ENCODE measurements at places on chromosomes 5 and 9.

DNA sequence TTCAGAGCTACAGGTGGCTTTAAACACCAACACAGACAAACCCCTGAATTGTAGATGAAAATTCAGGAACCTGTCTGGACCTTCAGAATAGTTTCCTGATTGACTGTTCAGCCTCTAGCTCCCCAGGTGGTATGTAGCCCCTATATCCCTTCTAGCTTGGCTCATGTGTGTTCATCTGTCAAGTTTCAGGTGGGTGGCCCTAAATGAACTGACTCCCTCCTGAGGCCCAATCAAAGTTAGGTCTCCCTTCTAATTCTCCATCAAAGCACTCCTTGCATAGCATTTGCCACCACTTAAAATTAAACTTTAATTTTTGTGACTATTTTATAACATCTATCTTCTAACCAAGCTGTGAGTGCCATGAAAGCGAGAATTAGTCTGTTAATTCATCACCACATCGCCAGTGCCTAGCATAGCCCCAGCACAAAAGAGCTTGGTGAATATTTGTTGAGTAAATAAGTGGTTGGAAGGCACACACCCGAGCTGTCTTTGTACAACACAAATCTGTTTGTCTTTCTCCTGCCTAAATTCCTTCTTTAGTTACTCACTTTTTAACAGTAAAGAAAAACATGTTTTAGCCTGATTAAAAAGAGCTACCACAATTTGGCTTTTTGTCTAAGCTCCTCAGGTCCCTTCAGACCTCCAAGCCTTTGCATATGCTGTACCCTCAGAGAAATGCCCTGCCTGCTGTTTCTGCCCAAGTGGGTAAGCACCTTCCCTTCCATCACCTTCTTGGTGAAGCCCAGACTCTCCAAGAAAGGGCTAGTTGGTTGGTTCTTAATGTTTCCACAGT, 138.1 kb upstream of the HMHB1 start:
- DNase-seq = no peak

GRCh38 chr9:33851301-33851700, 34.3 kb downstream of the UBE2R2 start:
- DNase-seq = no peak

DNA sequence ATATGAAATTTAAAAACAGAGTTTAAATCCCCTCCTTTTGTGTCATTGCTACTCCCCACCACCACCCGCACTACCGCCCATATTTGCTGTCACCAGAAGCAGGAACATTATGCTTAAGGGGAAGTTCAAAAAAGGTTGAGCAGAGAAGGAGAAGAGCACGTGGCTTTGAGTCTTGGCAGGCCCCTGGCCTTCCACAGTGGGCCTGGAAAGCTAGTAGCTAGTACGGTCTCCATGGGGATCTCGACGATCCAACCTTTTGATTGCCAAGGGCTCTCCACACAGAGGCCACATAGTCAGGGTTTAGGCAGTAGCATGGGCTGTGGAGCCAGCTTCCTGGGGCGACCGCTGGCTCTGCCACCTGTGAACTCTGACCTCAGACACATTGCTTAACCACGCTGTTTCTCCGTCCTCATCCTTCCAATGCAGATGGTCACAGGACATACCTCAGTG, 90.1 kb downstream of the GOLPH3 start:
- DNase-seq = no peak

- no peak for DNase-seq
These were observed 61.4 kb downstream of the ARHGEF28 start for GRCh38 chr5:73687357-73687756.

- DNase-seq = no peak
These were observed 34.5 kb upstream of the ZNF366 start for GRCh38 chr5:72541501-72542225.

- no peak for DNase-seq
These were observed 11.1 kb downstream of the ZNF608 start for GRCh38 chr5:124735169-124735858.

DNA sequence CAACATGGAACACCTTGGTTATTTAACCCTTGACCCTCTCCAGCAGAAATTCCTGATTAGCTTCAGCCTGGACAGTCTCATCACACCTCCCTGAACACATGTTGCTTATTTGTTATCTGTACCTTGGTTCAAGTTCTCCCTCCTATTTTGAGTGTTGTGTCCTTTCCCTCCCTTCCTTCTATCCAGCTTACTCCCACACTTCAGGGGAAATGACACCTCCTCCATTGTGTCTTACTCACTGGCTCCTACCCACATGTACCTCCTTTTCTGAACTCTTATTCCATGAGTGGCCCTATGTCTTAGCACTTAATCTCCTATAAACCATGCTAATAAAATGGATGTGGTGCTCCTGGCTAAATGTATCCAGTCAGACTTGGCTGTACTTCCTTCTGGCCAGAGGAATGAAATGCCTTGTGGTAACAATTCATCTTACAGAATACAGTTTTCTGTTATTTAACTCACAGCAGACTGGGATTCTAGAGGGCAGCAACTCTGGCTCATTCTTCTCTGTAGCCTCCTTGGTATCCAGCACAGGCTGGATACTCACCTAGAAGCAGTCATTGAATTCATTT, 11.2 kb downstream of the LIX1 start:
- no peak for DNase-seq

- no peak for DNase-seq
These were observed 12.9 kb downstream of the PLEKHG4B start for GRCh38 chr5:104778-105296.

DNA sequence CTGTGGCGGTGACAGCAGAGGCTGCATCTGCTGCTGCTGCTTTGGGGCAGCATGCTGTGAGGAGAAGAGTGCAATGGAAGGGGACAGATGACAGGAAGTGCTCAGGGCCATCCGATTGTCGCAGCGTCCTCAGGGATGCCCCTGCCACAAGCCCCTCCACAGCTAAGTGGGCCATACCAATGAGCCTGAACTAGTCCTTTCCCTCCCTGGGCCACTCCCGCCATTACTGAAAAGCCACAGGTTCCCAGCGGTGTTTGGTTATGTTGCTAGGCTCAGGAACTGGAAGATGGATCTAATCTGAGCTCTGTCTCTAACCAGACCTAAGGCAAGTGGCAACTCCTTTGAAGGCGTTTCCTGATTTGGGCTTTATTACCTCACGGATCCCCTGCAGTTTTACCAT, 109.2 kb downstream of the GAPVD1 start:
- no peak for DNase-seq

GRCh38 chr5:179866241-179867078, 7.8 kb upstream of the MRNIP start:
- no peak for DNase-seq

DNA sequence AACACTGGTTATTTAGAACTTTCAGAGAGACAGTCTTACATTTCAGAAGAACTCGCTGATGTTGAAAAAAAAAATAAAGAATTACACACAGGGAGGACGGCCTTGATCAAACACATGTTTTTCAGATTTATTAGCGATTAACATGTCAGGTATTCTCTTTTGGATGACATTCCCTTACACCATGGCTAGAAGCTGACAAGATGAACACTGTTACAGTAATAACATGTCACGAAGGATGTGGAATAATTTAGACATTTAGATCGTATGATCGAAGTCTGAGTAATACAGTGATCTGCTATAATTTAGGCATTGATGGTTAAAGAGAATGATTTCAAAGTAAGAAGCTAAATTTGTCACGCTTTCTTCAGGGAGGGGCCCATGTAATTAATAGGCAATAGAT, 24.6 kb upstream of the FBXL7 start:
- no peak for DNase-seq

DNA sequence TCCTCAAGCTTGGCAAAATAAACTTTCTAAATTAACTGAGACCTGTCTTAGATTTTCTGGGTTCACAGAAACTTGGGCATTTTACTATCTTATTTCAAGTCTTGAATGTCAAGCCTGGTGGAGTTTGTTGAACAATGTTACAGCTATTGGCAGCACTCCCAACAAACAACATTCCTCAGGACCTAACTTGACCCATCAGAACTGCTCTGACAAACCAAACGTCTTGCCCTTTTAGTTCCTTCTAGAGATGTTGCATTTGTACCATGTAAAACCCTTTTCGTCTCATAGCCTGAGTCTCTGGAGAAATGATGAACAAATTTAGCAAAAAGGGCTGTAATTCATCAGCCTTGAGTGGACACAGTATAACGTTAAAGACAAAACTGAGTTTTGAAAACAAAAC, 51.1 kb downstream of the GNA14 start:
- no peak for DNase-seq

DNA sequence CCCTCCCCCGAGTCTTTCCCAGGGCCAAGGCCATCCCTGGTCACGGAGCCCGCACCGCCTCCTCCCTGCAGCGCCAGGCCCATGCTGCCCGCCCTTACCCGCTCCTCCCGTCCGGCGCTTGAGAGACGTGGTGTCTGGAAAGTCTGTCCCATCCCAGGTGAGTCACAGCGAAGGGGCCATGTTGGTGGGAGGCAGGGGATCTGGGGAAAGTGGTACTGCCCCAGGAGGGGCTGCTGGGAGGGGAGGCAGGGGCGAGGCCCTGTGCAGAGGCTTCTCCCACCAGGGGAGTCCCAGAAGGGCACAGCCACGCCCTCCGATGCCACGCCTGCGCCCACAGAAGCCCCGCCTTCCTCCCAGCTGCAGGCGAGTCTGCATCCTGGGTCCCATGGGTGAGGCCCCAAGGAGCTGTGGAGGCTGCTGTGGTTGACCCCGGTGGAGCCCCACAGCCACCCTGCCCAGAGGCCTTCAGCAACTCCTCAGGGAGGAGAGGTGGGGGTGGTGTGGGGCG, 107.0 kb upstream of the PPP1R26 start:
- no peak for DNase-seq

- peak; percentile 54 for DNase-seq
These were observed 1.9 kb upstream of the CRB2 start for GRCh38 chr9:123353984-123354591.

GRCh38 chr9:117691367-117691766, 12.8 kb upstream of the TLR4 start:
- DNase-seq = no peak

- DNase-seq = no peak
These were observed 59.7 kb upstream of the ANKRD33B start for GRCh38 chr5:10503997-10504793.

DNA sequence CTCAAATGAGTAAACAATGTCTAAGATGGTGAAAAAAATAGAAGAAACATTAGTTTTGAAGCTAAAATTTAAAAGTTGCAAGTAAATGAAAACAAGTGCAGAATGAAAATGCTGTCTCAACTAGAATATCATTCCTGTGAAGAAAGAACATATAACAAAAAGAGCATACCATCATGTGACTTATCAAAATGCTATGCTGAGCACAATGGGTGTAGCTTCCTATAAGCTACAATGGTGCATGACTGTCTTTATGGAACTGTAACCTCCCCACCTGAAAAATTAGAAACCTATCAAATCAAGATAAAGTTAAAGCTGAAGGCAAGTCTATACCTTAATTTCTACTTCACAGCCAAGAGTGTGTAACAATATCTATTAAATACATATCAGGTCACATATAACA, 192.0 kb downstream of the AP3B1 start:
- no peak for DNase-seq

DNA sequence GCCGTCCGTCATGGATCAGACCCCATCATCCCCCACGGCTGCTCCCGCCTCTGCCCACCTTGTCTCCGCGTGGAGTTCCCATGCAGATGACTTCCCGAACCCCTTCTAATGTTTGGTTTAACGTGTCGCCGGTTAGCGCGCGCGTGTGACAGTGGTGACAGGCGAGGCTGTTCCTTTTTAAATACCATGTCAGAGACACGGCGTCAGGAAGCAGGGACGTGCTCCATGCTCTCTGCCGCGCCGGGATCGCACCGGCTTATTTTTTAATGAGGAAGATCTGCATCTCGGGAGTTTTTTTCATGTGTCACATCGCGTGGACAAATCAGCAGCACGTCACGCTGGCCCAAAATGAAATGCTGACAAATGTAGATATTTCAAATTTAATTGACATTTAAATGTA, 35.9 kb downstream of the CRB2 start:
- DNase-seq = no peak

DNA sequence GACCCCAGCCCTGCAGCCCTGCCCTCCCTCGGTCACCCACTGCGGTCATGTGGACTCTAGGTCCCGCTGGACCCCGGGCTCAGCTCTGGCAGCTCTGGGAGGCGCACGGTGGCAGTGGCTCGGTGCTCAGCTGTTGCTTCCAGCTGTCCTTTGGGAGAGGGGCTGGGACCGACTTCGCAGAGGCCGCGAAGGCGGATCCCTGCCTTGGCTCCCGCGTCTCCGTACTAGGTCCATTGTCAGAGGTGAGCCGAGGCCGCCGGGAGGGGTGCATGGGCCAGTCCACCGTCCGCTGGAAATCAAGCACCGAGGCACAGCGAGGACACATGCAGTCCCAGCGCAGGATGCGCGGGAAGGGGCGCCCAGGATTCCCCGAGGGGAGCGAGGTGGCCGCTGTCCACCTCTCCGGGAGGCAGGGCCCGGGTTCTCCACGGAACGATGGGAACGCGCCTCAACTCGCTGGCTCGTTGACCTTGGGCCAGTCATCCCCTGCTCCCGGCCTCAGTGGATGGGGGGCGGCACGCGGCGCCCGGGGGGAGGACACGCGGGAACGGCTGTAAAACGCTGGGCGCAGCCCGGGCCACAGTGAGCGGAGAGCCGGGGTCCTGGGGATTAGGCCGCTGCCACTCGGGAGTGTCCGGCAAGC, 732 bp downstream of the GBGT1 start:
- no peak for DNase-seq

DNA sequence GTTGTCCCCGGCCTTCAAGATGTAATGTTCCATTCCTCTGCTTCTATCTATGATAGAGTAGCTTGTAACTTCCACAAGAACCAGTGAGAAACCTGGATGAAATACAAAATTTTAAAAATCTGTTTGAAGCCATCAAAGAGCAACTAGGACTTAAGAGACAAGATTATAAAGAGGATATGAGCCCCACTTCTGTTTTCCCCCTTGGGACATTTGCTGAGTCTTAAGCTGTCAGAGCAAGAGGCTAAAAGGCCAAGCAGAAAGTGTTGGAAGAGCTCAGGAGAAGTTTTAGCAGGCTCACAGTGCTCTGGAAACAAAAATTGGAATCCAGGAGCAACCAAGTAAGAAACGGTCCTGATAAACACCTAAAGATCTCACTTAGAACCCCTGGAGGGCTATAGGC, 76.1 kb downstream of the ADRB2 start:
- no peak for DNase-seq

DNA sequence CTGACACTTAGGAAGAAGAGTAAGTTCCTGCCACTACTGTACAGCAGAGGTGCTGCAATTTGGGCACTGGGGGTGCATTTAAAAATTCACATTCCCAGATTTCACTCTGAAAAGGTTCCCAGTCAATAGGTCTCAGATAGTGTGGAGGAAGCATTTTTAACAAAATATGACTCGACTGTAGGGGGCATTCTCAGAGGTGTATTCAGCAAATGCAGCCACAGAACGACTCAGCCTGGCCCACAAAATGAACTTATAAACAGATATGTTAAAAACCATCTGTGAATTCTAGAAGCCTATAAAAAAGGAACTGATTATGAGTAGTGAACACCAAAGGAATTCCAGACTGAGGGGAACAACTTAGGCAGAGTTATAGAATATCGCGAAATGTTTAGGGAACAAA, 31.1 kb downstream of the MLLT3 start:
- DNase-seq = no peak

- no peak for DNase-seq
These were observed 16.1 kb upstream of the PRLR start for GRCh38 chr5:35246411-35246810.

- no peak for DNase-seq
These were observed 96.7 kb downstream of the NUDT12 start for GRCh38 chr5:103465891-103466290.
